ENCODE measurements at places on chromosomes 16 and 17. TPM values are rescaled to one million over a fixed set of nuclear protein-coding genes. Genes with fewer than 3 reads are reported as not detected.
A peak's percentile ranks its signal among the peaks of the same experiment; 100 is the strongest.

DNA sequence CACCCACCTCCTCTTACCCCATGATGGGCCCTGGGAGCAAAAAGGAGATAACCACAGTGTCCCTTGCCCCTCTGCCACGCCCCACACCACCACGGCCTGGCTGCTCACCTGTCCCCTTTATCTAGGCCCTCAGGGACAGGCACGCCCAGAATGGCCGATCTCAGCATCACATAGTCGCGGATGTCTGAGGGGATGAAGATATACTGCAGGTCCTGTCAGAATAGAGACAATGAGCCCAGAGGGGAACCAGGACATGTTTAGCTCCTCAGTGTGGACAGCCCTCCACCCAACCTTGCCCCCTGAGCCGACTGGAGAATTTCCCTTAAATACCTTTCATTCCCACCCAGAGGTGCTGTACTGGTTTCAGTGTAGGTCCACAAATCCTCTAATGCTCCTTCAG is 15.2 kb downstream of the ST6GALNAC2 start:
- DNase-seq: no peak

- DNase-seq: no peak
Observed at GRCh38 chr17:76617838-76618237, 25.7 kb downstream of the ST6GALNAC1 start.

GRCh38 chr17:17062356-17062755 is 20.1 kb downstream of the MPRIP start:
- peak; percentile 28 for DNase-seq

DNA sequence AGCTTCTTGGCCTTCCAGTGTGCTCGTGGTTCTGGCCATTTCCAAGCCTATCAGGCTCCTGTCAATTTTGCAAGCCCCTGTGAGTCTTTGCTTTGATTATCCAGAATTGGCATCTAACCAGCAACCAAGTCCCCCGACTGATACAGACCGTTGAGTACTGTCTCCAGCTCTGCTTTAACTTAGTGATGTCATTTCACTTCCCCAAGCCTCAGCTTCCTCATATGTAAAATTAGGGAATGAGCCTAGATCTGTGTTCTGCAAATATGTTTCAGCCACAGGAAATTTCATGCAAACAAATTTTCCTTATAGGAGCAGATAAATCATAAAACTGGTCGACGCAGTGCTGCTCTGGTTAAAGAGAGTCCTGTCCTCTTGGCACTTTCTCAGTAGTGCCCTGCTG is 60.1 kb upstream of the WSB1 start:
- no peak for DNase-seq

DNA sequence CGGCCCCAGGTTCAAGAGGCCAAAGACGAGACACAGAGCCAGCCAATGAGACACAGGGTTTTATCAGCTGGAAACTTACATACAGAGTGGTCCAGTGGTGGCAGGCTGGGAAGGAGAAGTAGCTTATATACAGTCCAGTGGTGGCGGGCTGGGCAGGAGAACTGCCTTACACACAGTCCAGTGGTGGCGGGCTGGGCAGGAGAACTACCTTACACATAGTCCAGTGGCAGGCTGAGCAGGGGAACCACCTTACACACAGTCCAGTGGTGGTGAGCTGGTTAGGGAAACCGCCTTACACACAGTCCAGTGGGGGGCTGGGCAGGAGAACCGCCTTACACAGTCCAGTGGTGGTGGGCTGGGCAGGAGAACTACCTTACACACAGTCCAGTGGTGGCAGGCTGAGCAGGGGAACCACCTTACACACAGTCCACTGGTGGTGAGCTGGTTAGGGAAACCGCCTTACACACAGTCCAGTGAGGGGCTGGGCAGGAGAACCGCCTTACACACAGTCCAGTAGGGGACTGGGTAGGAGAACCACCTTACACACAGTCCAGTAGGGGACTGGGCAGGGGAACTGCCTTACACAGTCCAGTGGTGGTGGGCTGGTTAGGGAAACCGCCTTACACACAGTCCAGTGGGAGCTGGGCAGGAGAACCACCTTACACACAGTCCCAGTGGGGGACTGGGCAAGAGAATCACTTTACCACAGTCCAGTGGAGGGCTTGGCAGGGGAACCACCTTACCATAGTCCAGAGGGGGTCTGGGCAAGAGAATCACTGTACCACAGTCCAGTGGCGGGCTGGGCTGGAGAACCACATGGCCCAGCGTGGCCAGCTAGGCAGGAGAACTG is 90.9 kb downstream of the GAS7 start:
- no peak for DNase-seq

DNA sequence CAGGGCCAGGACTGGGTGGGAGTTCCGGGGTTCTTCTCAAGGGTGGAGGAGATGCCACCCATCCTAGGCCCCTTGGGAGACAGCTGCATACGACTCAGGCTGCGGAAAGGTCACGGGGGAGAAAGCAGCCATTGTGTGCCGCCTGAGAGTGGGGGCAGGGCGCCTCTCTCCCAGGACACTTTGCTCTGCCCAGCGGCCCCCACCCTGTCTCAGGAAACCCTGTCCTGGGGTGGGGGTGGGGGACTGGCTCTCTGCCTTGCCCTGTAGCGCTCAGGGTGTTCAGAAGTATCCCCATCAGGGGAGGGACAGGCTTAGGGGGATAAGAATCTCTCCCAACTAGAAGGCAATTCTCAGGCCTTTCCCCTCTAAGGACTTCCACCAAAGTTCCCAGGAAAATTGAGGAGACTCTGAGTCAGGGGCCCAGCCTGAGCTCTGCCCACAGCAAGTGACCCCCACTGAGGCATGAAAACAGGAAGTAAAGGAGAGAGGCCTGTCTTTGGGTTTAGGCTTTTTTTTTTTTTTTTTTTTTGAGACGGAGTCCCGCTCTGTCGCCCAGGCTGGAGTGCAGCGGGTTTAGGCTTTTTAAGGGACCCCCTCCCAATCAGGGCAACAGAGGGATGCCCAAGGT is 4.9 kb downstream of the GIT1 start:
- DNase-seq: no peak

- DNase-seq: no peak
Observed at GRCh38 chr16:55779402-55780094, 53.3 kb downstream of the CES1 start.

DNA sequence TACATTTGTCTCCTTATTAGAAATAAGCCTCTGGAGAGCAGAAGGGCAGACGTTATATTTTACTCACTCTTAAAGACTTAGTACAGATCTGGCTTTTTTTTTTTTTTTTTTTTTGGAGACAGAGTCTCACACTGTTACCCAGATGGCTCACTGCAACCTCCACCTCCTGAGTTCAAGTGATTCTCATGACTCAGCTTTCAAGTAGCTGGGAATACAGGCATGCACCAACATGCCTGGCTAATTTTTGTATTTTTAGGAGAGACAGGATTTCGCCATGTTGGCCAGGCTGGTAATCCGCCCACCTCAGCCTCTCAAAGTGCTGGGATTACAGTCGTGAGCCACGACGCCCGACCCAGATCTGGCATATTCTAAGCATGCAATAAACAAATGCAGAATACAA is 36.4 kb upstream of the TMEM97 start:
- peak; percentile 62 for DNase-seq

DNA sequence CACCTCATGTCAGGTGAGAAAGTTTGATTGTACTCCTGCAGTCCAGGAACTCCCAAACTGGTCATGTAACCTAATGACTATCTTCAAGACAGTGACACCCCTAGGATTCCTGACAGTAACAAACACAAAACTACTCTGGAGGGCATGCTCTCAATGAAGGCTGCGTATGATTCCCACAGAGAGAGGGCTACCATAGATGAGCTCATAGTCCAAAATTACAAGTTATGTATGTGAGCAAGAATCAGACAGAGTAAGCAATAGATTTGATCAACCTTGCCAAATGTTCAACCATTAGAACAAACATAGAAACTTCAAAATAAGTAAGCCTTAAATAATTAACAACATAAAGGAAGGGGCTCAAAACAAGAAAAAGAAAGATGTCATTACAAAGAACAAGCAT is 158.1 kb downstream of the COPRS start:
- no peak for DNase-seq

DNA sequence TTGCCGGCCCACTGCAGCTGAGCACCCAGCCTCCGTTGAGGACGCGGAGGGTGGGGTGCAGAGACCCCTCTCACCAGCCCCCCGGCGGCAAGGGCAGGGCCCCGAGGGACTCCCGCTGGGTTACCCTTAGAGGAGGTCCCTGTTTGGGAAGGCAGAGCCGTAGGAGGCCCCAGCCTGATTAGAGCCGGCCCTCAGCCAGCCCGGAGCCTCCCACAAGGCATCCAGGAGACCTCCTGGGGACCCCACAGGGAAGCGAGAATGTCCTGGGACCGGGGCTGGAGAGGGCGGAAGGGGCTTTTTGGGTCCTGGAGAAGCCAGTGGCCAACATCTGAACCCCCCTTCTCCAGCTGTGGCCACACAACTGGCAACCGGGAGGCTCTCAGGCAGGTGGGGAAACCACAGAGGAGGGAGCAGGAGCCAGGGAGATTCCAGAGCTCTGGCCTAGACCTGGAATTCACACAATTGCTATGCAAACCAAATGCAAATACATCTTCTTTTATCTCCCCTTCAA is 21.7 kb upstream of the SP6 start:
- DNase-seq: peak; percentile 48

GRCh38 chr16:1159325-1159972 is 6.5 kb downstream of the CACNA1H start:
- no peak for DNase-seq

GRCh38 chr16:8182761-8183160 is 407.6 kb downstream of the TMEM114 start:
- DNase-seq: no peak

- no peak for DNase-seq
Observed at GRCh38 chr16:84292011-84292410, 2.7 kb upstream of the WFDC1 start.

- peak; percentile 55 for DNase-seq
Observed at GRCh38 chr17:73325527-73325842, 13.7 kb upstream of the CDC42EP4 start.

DNA sequence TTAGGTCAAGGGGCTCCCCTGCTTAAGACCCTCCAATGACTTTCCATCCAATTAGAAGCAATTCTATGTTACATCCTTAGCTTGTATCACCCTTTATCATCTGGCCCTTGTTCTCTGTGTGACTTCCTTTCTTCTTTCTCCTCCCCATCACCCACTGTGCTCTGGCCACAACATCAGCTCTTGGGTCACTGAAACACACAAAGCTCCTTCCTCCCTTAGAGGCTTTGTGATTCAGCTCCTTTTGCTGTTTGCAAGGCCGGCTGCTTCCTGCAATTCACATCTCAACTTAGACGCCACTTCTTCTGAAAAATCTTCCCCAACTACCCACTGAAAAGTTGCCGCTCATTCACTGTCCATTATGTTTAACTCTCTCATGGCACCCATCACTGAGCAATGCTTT is 130.9 kb upstream of the CACNG3 start:
- no peak for DNase-seq

DNA sequence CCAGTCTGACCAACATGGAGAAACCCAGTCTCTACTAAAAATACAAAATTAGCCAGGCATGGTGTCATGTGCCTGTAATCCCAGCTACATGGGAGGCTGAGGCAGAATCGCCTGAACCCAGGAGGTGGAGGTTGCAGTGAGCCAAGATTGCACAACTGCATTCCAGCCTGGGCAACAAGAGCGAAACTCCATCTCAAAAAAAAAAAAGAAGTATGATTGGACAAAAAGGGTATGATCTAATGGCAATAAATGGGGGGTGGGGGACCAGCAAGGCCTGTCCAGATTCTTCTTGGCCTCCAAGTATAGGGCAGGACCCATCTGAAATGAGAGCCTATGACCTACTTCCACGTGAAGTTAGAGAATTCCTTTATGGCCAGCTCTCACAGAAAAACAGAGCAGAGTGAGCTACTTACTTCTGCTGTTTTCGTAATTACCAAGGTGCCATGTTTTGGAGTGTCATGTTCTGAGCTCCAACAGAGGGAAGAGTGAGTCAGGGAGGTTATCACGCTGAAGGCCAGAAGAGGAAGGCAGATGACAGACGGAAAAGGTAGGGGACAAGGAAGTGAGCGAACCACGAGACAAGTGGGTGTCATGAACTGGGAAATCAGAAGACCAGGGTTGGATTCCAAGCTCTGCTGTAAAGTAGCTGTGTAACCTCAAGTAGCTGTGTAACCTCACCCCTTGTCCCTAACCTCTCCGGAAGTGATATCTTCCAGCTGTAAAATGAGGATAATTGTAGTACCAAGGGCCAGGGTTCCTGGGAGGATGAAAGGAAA is 3.6 kb upstream of the ZMYND15 start:
- no peak for DNase-seq

DNA sequence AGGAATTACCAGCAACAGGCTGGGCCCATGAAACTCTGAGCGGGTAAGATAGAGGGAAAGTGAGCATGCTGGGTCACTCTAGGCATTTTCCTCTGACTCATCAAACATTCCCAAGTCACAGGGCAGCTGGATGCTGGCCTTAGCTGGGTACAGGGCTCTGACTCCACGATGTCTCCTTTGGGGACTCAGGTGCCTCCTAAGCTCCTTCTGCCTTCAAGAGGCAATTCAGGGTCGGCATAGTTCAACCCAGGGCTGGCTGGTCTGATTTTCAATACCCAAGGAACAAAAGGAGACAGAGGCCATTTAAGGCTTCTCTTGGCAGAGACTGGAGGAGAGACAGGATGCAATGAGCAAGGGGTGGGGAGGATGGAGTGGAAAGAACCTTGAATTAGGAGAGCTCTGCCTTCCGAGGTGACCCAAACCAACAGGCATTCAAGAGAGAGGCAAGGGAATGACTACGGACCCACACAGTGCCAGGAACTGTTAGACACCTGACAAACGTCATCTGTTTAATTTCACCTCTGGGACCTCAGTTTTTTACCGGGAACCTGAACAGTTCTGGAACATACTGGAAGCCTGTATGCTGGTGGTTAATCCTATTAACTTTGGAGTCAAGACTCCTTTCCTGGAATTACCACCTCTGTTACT is 910 bp downstream of the WBP2 start:
- peak; percentile 58 for DNase-seq

RAB11FIP4 gene
- 1.9 TPM for total RNA-seq

NPIPB9 gene
- total RNA-seq: 6.6 TPM

KRT36 gene
- total RNA-seq: not detected

ATP6V0A1 gene
- total RNA-seq: 74.5 TPM

ADAMTS18 gene
- total RNA-seq: 1.9 TPM

CRYBA1 gene
- total RNA-seq: not detected

GPR179 gene
- under 0.01 TPM for total RNA-seq

HBQ1 gene
- total RNA-seq: not detected

ACSM5 gene
- total RNA-seq: 8.8 TPM

PYDC1 gene
- total RNA-seq: not detected

PIGL gene
- 68.8 TPM for total RNA-seq

IGFALS gene
- total RNA-seq: 0.33 TPM

RAB26 gene
- 3.5 TPM for total RNA-seq

Data from breast epithelium (tissue), 4 donors.